ENCODE measurements at places on chromosomes 1 and 21.
A peak's percentile ranks its signal among the peaks of the same experiment; 100 is the strongest.

- no peak for DNase-seq
Measured at GRCh38 chr1:34155860-34156259, 9.2 kb downstream of the CSMD2 start.

GRCh38 chr1:95168761-95169351, 51.7 kb downstream of the TLCD4 start:
- DNase-seq, result no peak

GRCh38 chr1:13513895-13514546, at the start of gene LRRC38:
TSS of gene LRRC38 (minus strand) at chr1:13514003. CDS start at chr1:13513593, 410 bp downstream.
- DNase-seq, result no peak

DNA sequence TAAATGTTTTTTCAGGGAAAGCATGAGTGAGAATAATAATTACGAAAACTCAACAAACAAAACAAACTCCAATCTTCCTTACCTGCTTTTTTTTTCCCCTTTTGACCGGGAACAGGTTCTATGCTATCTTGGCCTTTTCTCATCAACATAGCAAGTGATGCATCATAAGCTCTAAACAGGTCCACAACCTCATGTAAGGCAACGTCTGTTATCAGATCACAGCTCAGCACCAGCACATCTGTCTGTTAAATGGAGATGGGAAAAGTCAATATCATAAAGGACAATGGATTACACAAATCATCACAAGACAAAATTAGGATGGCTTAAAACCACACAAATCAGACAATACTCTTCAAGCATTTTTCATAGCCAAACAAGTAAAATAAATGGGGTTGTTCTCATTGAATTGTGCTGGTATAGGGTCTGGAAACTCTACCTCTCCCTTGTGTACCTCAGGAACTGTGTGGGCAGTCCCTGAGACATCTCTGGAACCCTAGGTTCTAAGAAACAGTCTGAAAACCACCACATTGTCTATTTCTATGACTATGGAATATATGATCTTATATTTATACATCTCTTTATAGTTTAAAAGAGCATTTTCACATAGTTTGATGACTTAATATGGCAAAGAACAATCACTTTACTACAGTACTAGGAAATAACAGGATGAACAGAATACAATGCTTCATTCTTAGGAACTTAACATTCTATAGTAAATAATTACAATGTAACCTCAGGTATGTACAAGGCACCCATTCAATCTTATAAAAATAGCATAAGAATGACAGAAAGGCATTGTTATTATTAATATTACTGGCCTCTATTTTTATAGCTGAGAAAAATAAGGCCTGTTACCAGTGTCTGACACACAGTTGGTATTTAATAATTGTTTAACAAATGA, 44.7 kb downstream of the EIF2B3 start:
- DNase-seq, result no peak

- DNase-seq, result no peak
Measured at GRCh38 chr1:60113028-60113427, 39.5 kb upstream of the C1orf87 start.

DNA sequence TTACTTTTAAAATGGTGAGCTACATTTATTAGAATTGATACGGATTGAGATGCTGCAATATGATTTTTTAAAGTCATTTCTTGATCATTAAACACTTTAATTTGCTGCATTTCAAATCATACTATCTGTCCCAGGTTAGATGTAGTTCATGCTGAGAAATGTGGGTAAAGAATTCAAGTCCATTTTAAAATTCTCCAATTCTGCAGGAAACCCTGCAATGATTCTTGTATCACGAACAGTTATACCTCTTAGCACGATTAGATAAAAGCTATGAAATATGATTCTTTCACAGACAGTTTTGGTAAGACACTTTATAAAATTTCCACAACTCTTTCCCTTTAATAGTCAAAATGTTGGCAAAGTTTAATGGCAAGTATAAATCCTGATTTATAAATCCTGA, 693.4 kb downstream of the ADGRL2 start:
- no peak for DNase-seq

GRCh38 chr1:23132033-23132432, 36.6 kb downstream of the LUZP1 start:
- no peak for DNase-seq

DNA sequence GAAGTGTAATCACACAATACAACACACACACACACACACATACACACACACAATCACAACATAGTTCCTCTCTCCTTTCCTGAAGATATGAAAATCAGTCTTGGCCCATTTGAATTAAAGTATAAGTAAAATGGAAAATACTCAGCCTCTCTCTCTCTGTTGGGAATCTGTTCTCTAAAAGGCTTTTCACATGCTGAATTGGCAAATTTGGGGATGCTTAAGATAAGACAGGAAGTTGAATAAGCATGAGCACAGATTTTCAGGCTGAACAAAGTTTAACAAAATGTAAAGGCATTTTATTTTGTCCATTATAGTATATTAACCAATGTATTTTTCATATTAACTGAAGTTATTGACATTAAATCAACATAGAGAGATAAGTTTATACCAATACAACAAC, 23.7 kb upstream of the FMO2 start:
- no peak for DNase-seq

DNA sequence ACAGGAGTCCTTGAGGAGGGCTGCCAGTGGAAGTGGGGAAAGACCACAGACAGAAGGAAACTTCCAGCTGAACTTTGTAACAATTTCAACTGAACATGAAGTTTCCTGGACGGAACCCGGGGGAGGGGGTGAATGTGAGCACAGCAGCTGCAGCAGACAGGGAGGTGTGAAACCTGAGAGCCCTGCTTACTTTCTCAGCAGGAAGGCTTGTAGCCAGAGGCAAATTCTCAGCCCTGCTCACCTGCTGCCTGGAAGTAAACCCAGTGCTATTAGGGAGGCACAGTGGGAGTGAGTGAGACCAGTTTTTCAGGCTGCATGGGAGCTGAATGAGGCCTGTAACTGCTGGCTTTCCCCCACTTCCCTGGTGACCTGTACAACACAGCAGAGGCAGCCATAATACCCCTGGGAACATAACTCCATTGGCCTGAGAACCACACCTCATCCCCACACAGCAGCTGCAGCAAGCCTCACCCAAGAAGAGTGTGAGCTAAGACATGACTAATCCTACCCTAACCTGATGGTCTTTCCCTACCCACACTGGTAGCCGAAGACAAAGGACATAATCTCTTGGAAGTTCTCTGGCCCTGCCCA, 9.6 kb upstream of the SPRR2F start:
- DNase-seq, result no peak

DNA sequence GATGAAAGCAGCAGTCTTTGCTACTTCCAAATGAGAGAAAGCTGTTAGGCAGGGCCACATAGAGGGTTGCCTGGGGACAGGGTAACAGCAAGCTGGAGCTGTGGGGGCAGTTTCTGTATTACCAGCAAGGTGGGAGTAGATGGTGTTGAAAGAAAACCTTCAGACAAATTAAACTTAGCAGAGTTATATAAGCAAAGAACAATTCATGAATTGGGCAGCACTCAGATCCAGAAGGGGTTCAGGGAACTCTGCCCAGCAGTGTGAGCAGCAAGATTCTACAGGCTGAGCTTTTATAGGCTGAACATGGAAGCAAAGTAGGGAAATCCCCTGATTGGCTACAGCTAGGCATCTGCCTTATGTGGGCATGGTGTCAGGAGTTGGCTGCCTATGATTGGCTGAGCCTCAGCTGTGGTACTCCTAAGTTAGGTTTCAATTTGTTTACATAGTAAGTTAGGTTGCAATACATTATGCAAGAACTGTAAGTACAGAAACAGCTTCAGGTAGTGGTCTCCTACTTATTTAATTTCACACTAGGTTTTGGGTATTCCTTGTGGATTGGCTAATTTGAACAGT, 64.1 kb upstream of the TMPRSS2 start:
- DNase-seq, result no peak

GRCh38 chr1:6056572-6056948, 10.9 kb downstream of the KCNAB2 start:
- no peak for DNase-seq

DNA sequence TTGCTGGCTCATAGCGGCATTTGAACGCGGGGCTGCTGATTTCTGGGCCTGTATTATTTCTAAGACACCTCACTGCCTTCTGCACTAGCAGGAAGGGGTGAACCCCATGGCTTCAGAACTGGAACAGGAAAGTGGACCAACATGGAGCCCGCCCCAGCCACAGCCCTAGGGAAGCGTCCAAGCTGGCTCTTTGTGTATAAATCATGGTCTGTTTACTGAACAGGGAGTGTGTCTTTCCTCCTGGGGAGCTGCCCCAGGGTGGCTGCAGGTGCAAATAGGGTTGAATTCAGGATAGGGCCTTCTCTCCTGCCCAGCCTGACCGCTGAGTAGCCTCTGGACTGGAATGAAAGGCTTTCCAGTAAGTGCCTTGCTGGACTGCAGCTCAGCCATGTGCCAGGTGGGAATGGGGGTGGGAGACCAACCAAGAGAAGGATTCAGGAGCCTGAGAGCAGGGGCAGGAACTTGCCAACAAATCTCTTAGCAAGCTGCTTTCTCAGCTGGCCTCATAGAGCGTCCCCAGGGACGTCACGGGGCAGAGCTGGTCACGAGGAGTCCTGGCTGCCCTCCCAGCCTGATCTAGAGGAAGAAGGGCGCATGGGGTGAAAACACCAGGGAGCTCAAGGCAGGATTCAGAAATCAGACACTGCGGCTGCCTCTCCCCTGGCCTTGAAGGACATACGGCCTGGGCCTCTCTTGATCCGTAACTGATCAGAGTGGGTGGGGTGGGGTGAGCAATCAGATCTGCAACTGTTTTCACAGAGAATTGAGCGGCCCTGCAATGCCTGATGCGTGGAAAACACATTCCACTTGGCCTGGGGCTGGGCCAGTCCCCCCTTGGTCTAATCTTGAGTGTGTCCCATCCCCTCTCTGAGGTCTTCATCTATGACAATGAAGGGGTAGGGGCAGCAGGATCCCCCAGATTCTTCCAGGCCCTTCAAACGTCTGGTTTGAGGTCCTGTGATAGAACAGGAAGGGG, 56.5 kb upstream of the SELENON start:
- peak; percentile 38 for DNase-seq

GRCh38 chr21:25189497-25189896, 417.8 kb downstream of the MRPL39 start:
- DNase-seq, result no peak

GRCh38 chr1:212437179-212437798, 4.6 kb downstream of the NENF start:
- DNase-seq, result no peak

DNA sequence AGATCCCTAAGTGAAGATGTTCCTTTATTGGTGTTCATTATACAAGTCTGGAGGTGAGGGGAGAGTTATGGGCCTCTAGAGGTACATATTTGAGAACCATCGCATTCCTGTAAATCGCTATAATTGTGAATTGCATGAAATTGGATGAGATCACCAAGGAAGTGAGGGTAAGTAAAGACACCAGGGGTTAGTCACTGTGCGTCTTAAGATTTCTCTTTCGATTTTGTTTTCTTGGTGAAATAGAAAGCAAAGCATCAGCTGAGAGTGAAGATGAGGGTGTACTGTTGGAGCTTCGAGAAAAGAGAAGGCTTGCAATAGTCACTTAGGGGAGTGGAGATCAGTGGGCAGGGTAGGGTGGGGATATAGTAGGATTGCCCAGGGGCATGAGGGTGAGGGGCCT, 82.1 kb downstream of the RAVER2 start:
- no peak for DNase-seq

DNA sequence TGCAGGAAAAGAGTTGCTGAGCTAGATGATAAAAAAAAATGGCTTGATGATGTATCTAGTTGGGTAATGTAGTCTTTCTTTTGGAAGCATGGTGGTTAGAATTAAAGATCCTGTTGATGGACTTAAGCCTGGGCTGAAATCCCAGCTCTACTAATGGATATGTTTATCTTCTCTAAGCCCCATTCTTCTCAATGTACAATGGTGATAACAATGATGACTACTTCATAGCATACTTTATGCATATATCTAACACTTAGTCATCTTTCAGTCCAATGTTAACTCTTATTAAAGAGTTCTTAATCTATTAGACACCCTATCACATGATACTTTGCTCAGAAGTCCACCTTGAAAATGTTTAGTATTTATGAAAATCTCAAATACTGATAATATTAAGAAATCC, 189.5 kb downstream of the PLA2G4A start:
- DNase-seq, result no peak

All from GOT3 (cell line).